ENCODE measurements at places on chromosomes 4 and X.

- DNase-seq: no peak
Measured at GRCh38 chrX:41332408-41333002, 1.5 kb upstream of the DDX3X start.

GRCh38 chr4:6556263-6556662, 18.7 kb upstream of the MAN2B2 start:
- no peak for DNase-seq

DNA sequence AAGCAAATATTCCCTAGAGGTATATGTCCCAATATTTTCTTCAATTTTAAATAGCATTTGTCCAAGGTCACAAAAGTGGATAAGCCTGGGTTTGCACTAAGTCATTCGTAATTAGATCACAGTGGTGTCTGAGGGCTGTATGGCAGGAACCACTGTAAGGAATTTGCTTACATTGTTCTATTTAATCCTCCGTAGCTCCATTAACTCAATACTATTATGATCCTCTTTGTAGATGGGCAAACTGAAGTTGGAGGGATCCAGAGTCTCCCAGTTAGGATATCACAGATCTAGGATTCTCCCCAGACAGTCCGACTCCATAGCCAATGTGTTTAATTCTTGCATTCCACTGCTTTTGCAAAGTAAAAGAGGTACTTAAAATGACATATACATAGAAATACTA, 242.7 kb upstream of the DCAF8L1 start:
- DNase-seq: no peak

GRCh38 chr4:184896868-184897715, 71.3 kb upstream of the ACSL1 start:
- peak; percentile 77 for DNase-seq

DNA sequence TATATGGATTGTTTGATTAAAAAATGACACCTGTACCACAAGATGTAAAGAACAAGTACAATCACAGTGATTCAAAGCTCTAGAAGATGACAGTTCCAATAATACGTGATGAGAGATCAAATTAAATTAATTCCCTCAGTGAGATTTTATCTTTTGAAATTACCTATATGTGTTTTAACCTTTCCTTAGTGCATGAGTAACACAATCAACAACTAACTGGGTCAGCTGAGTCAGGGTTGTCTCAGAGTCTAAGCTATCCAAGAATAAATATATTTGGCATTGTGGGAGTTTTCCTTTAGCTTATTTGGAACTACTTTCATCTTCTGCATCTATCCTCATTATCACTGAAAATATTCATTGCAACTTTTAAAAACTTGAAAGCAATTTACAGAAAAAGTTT, 162.8 kb downstream of the WDFY3 start:
- DNase-seq: no peak

DNA sequence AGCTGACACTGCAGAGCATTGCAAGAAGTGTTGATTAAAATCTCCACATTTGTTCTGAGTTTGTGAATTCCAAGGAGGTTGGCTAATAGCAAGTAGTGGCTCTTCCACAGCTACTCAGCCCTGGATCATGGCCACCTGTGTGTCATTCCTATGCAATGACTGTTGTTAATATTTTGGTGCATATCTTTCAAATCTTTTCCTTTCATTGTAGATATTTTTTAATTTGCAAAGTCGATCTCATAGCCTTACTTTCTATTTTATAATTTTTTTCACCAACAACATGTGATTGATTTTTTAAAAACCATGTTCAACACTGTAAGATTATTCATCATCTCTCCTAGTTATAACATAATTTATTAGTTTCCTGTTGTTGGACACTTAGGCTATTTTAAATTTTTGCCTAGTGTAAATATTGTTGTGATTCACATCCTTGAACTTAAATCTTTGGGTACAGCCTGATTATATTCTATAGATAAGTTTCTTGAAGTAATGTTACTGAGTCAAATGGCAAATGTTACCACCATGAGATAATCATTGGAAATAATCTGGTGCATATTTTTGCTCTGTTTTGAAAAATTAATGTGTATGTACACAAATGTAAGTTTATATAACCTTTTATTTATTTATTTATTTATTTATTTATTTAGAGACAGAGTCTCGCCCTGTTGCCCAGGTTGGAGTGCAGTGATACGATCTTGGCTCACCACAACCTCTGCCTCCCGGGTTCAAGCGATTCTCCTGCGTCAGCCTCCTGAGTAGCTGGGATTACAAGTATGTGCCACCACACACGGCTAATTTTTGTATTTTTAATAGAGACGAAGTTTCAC, 17.1 kb upstream of the ARHGAP10 start:
- DNase-seq: no peak

GRCh38 chr4:60989141-60989540, 211.0 kb upstream of the ADGRL3 start:
- DNase-seq: no peak

- DNase-seq: no peak
Measured at GRCh38 chr4:124321364-124321763, 391.2 kb downstream of the ANKRD50 start.
